ENCODE measurements at places on chromosomes 4 and X.
A peak's percentile ranks its signal among the peaks of the same experiment; 100 is the strongest.

- no peak for DNase-seq
Measured at GRCh38 chr4:86256086-86256485, 103.8 kb downstream of the MAPK10 start.

- DNase-seq: peak; percentile 28
Measured at GRCh38 chrX:153669174-153669890, 4.3 kb downstream of the PNCK start.

GRCh38 chr4:151991884-151992167 lies 231.0 kb upstream of the GATB start:
- DNase-seq: no peak

GRCh38 chrX:57596109-57596508 lies 4.3 kb downstream of the ZXDB start:
- DNase-seq: no peak

DNA sequence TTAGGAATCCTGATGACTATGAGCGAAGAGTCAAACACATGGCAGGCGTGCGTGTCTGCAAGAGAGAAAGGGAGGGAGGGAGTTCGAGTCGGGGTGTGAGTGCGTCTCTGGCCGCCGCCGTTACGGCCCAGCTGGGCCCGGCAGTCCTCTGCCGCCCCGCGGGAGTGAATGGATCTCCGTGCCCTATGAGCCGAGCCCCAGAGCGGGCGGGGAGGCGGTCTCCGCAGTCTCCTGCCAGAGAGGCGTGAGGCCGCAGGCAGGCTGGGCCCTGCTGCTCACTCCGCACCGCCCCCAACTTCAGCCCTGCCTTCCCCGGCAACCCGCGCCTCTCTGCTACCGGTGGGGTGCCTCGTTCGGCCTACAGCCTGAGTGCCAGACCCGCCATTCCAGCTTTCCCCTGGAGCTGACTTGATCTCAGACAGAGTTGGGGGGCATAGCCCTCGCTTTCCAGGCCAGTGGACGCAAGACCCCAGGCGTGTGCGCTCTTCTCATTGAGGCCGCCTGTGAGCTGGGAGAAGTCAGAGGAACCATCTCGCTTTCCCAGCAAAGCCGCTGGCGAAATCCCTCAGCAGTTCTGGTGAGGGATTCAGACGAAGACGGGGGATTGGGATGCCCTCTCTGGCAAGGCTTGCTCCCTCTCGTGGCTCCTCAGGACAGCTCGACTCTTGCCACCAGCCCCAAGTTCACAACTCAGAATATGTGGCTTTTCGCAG lies 1.4 kb downstream of the SLC16A2 start:
- DNase-seq: peak; percentile 52

- DNase-seq: peak; percentile 78
Measured at GRCh38 chr4:145736241-145736831, 56.4 kb downstream of the C4orf51 start.

GRCh38 chr4:128334256-128334655 lies 46.6 kb upstream of the PGRMC2 start:
- no peak for DNase-seq

GRCh38 chr4:10009861-10010500 lies 11.3 kb downstream of the SLC2A9 start:
- no peak for DNase-seq

DNA sequence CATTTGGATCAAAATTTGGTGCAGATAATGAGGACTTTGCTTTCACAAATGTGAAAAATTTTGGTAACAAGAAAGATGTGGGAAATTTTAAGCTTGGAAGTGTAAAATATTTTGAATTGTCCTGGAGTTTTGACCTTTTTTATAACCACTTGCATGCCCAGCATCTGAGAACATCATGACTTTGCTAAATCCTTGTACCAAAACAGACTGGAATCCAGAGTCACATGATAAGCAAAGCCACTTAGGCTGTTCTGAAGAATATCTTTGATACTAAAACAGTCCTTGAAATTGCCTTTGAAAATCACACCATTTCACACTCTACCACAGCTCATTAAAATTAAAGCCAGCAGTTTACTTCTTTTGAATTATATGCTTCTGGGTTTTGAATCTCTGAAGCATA lies 2.5 kb upstream of the PPM1K start:
- DNase-seq: no peak

GRCh38 chrX:7059214-7059838 lies 88.2 kb upstream of the STS start:
- no peak for DNase-seq

DNA sequence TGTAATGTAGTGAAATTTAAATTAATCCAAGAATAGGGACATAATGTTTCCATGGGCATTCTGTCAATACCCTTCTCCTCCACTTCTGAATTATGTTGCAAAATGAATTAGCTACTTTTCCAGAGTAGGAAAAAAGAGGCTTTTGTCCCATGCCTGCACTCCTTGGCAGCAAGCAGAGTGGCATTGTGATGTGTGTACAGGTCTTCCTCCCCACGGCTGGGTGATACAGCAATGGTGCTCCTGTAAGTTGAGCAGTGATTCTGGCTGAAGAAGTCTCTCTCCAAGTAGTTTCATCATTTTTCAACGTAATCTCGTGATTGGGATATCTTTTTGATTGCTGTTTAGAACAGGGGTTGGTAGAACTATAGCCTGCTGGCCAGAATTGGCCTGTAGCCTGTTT lies 59.9 kb downstream of the KIT start:
- no peak for DNase-seq

- DNase-seq: no peak
Measured at GRCh38 chrX:2334237-2334636, 166.5 kb downstream of the DHRSX start.

Data from breast epithelium (tissue), 4 donors.